ENCODE measurements at places on chromosomes 12 and 14.

GRCh38 chr14:101776344-101776743 is 14.8 kb downstream of the PPP2R5C start:
- DNase-seq: peak; percentile 35

DNA sequence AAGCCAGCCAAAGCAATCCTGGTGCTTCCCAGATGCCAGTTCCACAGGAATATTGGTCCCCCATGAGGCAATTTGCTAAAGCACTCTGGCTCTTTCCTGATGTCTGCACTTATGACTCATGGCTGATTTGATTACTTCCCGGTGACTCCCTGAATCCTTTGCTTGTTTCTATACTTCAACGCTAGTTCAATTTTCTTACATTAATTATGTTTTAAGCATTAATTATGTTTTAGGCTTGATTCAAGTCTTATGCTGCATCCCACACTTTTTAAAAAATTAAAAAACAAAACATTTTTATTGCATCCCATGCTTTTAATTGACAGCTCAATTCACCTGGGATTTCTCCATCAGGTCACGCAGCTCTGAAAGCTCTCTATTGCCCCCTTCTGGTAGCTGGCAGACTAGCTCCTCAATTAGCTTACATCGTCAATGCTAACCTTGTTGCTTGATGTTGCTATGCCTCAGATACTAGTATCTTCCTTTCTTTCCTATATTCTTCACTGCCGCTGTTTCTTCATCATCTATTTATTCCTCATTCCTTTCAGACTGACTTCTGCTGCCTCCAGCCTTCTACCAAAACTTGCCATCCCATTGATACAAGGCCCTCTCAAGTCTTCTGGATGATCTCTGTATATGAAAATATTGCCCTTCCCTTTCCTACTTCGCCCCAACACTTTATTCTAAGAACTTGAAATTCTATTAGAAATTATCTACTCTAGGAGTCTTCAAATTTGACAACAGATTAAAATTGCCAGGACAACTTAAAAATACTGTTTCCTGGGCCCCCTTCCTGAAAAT is 32.0 kb downstream of the TSHR start:
- peak; percentile 44 for DNase-seq

DNA sequence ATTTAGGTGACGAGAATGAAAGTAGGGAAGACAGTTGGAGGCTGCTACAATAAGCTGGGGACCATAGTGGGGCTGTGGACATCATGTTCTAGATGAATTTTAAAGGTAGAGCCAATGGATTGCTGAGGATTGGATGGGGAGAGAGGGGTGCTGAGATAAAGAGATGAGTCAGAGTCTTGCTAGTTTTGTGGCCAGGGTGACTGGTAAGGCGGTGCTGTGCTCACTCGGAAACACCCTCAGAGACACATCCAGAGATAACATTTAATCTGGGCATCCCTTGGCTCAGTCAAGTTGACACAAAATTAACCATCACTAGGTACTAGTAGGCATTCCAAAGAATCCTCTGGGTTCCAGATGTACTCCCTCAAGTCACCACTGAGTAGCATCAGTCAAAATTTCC is 170.7 kb downstream of the ADCK1 start:
- DNase-seq: no peak

DNA sequence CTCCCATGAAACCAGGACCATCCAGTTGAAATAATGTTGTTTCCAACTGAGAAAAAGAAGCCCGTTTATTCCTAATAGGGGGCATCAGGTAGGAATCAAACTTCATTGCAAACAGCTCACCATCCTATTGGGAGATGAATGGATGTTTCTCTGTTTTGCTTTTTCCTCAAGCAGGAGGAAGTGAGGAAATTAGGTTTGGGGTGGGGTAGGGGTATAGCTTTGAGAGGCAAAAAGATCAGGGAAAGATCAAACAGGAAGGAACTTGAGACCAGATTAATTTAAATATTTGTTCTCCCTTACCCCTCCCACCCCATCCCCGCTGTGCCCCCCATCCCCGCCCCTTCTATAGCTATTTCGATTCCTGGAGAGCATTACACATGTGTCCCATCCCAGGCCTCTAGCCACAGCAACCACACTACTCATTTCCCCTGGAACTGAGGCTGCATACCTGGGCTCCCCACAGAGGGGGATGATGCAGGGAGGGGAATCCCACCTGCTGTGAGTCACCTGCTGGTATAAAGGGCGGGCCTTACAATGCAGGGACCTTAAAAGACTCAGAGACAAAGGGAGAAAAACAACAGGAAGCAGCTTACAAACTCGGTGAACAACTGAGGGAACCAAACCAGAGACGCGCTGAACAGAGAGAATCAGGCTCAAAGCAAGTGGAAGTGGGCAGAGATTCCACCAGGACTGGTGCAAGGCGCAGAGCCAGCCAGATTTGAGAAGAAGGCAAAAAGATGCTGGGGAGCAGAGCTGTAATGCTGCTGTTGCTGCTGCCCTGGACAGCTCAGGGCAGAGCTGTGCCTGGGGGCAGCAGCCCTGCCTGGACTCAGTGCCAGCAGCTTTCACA is at the start of gene IL23A:
Gene IL23A (plus strand): TSS at position 577 of the 850 bp plus-strand sequence. CDS start 161 bp downstream, at position 738.
- DNase-seq: peak; percentile 71

DNA sequence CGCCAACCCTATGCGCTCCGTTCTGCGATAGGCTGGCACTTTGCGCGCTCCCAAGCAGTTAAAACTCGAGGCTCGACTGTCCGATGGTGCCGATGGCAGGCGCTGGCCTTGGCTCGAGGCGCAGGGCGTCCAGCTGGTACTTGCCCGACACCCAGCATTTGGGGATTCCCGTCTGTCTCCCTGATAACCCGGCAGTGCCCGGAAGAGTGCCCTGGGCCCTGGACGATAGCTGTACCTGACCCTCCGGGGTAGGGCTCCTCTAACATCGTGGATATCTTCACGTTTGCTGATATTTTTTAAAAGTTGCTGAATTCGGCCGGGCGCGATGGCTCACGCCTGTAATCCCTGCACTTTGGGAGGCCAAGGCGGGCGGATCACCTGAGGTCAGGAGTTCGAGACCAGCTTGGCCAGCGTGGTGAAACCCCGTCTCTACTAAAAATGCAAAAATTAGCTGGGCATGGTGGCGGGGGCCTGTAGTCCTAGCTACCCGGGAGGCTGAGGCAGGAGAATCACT is 908 bp upstream of the WIF1 start:
- no peak for DNase-seq

DNA sequence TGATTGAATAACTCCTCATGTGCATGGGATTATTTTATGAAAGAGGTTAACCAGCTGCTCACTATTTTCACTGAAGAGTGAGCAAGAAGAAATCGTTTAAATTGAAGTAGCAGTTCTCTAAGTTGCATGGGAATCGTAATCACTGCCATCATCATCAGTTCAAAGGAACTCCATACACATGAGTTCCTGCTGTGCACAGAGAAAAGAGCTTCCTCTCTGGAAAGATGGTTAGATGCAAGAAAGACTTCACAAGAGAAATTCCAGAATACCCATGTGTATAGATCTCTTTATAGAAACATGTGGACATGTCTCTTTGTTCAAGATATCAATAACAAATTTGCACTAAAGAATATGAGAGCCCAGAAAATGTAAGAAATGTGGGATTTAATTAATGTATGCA is 291.3 kb downstream of the PDZRN4 start:
- DNase-seq: no peak

GRCh38 chr14:55118761-55119160 is 10.3 kb upstream of the LGALS3 start:
- no peak for DNase-seq

- DNase-seq: peak; percentile 53
These were observed at the start of gene RILPL1 for GRCh38 chr12:123533672-123534643. Gene RILPL1 (minus strand): TSS chr12:123533719. CDS start chr12:123533482, 237 bp downstream.

DNA sequence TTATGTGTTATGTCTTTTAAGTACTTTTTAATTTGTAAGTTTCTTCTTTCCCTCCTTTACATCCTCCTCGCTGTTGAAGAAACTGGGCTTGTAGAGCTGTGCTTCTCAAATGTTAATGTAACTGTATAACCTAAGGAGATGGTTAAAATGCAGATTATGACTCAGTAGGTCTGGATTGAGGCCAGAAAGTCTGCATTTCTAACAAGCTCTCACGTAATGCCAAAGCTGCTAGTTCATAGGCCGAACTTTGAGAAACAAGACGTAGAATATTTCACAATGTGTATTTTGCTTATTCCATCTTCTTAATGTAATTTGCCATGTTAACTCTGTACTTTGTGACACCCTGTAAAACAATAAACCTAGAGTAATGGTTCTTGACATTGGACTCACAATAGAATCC is 193.3 kb upstream of the SYT1 start:
- no peak for DNase-seq

DNA sequence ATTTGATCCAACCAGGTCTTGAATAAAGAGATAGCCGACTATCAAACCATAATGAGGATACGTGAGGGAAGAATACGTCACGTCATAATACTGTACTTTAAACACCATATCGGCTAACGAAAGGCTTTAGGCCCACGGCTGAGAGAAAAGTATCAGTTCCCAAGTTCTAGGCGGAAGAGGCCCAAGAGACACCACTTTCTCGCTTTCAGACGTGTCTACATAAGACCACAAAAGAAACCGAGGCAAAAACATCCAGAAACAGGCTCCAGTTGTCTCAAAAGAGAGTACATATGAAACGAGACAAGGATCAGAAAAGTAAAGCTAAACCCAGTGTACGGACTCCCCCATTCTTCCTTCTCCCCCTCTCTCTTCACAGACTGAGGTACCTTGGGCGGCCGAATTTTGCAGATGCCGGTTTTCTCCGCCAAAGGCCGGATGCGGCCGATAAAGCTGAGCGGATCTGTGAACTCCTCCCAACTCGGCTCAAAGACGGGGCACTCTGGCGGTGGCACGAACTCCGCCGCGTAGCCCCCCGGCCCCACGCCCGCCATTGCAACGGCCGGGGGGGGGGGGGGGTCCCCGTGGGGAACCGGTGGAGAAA is 479 bp downstream of the KDM5A start:
- peak; percentile 67 for DNase-seq

DNA sequence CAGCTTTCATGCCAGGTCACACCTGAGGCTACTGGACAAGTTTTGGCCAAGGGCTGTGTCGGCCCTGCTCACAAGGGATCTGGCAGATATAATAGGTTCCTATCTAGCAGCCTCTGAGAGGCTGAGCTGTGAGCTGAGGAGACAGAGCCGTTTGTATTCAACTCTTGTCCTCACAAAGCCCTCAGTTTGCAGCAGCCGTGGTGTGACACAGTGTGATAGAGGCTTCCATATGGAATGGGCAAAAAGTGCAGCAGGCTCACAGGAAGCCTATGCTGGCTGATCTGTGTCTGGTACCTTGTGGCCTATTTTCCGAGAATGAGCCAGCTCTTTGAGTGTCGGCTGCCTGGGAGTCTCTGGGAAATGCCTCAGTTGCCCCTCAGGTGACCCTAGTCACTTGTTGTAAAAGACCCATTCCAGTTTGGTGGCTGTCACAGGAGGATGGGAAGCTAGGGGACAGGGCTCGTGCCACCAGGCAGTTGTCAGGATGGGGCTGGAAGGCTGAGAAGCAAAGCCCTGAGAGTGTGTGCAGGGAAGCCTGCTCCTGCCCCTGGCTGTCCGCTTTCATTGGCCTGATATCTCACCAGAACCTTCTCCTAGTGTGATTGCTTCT is 16.1 kb downstream of the VRTN start:
- no peak for DNase-seq

GRCh38 chr12:16184681-16185080 is 92.8 kb downstream of the SLC15A5 start:
- no peak for DNase-seq

- no peak for DNase-seq
These were observed 2.7 kb upstream of the ASPG start for GRCh38 chr14:104082807-104083206.

DNA sequence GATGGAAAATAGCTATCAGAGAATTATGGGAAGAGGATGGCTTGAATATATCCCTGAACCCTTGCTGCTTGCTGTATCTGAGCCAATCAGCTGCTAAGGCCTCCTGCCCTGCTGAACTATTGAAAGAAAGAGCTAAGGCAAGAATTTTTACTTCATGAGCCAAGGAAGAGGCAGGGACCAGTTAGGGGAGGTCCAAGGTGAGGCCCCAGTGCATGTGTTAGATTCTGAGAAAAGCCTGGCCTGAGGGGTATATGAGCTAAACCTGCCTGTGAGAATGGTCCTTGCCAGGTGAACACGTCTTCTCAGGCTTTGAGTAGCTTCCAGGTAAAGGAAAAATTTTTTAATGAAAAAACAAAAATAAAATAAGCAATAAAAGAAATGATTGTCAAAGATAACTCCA is 218.0 kb downstream of the SYT1 start:
- no peak for DNase-seq

GRCh38 chr12:105084251-105085250 is at the start of gene ALDH1L2:
Gene ALDH1L2 (minus strand): TSS chr12:105084458. CDS start chr12:105084436, 22 bp downstream.
- DNase-seq: peak; percentile 42

DNA sequence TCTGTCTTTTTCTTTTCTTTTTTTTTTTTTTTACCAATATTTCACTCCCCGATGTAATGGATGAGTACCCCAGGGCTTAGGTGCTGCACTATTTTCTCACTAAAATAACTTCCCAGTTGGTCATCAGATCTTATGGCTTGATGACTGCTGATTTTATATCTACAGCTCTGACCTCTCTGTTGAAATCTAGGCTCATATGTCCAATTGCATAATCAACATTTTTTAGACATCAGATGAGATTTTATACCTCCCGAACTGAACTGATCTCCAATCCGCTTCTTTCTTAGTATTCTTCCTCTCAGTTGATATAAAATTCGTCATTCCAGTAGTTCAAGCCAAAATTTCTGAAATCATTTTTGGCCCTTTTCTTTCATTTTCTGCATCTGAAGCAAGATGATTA is 1236.5 kb downstream of the SLC16A7 start:
- DNase-seq: no peak

GRCh38 chr14:45793081-45793480 is 540.1 kb upstream of the MIS18BP1 start:
- no peak for DNase-seq

- no peak for DNase-seq
These were observed 326.2 kb upstream of the RGS6 start for GRCh38 chr14:71606064-71606463.

GRCh38 chr14:20620798-20621478 is 20.6 kb downstream of the OR6S1 start:
- DNase-seq: no peak

- no peak for DNase-seq
These were observed 377.1 kb downstream of the SLC16A7 start for GRCh38 chr12:59972905-59973304.

All from naive B cell (primary cell).